ENCODE measurements at places on chromosomes 11 and 22. TPM values are rescaled to one million over a fixed set of nuclear protein-coding genes. Genes with fewer than 3 reads are reported as not detected.

DNA sequence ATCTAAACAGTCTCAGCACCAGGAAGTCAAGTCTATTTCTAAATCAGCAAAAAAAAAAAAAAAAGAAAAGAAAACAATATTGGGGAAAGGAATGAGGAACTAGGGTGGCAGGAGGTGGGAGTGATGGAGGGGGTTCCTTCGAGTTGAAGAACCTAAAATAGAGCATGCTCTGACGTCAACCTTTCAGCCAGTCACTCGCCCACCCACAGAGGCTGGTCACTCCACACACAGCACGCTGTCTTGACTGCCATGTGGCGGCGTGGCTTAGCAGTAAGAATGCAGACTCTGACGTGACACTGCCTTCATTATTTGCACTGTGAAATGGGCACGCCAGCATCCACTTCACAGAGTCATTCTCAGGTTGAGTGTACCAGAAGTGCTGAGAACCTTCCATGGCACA lies 48.3 kb downstream of the LARGE1 start:
- no peak for DNase-seq

GRCh38 chr22:50140615-50141014 lies 29.9 kb upstream of the PANX2 start:
- DNase-seq = no peak

DNA sequence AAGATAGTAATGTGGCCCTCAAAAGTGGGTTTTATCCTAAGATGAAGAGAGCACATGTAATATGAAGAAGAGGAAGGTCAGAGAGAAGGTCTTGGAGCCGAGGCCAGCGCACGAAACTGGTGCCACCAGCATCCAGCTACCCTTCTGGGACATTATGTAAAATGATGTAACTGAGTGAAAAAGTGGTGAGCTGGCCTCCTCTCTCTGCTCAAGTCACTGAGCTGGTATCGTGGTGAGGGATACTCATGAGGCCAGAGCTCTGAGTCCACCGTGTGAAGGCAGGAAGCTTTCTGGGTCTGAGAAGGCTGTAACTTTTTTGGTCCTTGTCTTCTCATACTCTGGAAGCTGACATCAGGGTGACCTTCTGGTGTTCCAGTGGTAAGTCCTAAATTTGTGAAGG lies 25.1 kb downstream of the RNF185 start:
- no peak for DNase-seq

DNA sequence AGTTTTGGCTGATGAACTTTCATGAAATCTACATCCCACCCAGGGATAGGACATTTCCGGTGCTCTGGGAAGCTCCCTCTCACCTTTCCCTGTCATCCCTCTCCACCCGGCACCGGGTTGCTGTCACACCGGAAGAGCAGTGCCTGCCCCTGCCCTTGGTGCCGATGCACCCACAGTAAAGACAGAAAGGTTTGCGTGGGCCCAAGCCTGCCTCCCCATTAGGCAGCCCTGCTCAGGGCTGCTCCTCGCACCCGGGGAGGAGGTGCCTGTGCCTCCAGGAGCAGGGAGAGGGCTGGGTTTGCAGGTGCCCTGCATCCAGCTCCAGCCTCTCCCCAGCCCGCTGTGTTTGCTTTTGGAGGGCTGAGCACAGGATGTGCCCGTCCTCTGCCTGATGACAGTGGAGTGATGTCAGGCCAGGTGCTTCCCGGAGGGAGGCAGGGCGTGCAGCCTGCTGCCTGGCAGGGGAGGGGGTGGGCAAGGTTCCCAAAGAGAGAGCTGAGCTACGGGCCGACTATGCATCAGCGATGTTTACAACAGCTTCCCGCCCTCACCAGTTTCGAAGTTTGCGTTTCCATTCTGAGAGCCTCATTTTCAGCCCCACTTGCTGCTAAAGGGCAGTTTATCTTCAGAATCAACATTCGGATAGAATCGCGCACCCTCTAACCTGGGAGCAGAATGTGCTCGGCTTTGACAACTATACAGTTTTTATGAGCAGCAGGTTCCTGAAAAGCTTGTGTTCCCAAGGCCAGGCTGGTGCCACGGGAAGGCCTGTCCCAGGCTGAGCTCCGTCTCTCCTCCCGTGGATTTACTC lies 83.2 kb upstream of the CLDN5 start:
- DNase-seq = peak; percentile 94

DNA sequence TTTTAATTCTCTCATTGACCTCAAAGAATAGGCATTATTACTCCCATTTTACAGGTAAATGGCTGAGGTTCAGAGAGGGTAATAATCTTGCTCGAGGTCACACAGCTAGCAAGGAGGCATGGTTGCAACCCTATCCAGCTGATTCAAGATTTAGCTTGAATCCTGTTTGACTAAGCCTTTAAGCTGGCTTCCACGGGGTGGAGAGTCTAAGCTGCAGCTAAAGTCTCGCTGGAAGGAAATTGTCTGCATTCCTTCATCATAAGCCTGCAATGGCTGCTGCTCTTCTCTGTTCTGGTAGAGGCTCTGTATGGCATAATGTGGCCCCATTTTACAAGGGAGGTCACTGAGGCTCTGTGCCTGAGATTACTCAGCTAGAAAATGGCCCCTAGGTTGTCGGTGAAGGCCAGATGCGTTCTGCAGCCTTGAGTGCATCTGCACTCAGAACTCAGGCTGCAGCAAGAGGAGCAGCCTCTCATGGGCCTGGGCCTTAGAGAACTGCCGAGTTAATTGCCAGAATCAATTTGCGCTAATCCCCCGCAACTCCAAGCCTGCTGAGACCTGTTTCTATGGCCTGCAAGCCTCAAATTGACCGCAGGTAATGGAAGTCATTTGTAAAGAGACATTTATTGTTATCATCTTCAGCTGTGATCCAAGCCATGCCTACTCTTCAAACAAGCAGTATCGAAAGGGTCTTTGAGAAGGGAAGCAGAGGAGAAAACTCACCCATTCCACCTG lies 44.1 kb upstream of the SEZ6L start:
- DNase-seq = no peak

DNA sequence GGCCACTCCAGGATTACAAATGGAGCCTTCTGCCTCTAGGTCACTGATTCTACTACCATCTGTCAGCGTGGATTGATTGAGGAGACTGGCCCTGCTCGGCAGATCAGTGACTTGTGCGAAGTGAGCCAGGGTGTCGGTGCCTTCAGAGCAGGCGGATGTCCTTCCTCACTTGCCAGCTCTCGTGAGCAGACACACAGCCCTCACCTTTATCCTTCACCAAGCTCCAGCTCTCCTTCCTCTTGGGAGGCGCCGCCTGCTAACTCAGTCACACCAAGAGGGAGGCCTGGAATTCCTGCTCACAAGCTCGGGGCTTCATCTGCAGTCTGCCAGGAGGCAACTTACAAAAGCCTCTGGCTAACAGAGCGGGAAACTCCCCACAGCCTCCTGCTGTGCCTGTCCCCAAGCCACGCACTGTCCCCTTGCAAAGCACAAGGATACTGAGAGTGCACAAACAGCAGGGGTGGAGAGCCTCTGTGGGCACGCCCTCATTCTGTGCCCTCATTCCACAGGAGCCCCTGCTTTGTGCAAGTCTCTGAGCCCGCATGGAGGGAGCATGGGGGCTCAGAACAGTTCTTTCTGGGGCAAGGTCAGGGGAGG lies 3.5 kb upstream of the TCF20 start:
- DNase-seq = no peak

DNA sequence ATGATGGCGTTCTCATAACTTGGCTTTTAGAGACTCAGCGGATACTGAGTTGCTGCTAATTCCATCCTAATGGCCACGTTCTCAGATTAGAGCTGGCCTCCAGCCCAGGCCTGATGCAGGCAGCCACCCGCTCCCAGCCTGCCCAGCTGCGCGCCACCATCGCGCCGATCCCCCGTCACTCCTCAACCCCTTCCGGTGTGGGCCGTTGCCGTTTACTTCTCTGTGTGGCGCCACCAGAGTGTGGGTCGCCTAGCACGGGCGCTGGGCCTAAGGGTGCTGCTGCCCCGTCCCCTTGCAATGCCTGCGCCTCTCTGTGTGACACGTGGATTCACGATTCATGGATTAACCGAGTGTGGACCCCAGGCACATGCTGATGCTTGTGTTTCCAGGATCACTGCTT lies 1116.0 kb downstream of the BRD1 start:
- DNase-seq = no peak

DNA sequence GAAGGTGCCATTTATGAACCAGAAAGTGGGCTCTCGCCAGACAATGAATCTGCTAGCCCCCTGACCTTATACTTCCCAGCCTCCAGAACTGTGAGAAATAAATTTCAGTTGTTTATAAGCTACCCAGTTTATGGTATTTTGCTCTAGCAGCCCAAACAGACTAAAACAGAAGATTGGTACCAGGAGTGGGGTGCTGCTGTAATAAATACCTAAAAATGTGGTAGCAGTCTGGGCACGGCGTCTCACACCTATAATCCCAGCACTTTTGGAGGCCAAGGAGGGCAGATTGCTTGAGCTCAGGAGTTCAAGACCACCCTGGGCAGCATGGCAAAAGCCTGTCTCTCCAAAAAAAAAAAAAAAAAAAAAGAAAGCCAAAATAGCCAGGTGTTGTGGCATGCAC lies 21.3 kb downstream of the TECTA start:
- DNase-seq = no peak

- DNase-seq = no peak
Measured at GRCh38 chr11:85776951-85777602, 33.9 kb downstream of the SYTL2 start.

- no peak for DNase-seq
Measured at GRCh38 chr11:124442847-124443246, 2.6 kb downstream of the OR8B8 start.

DNA sequence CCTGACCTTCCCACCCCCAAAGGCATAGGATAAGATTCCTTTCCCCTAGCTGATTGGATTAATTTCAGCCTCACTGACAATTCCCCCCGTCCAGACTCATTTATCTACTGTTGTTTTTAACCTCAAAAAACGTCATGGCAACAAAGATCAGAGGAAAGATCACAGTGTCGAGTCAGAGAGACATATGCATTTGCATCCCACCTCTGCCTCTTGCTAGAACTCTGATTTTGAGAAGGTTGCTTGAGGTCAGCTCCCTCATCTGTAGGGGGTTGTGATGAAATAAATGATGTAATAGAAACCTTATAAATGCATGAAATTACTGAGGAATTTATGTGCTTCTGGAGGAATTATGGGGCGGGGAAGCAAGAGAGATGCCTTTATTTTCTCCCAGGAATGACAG lies 53.3 kb upstream of the SYN3 start:
- DNase-seq = no peak

GRCh38 chr11:28137366-28137765 lies 29.2 kb downstream of the METTL15 start:
- no peak for DNase-seq

DNA sequence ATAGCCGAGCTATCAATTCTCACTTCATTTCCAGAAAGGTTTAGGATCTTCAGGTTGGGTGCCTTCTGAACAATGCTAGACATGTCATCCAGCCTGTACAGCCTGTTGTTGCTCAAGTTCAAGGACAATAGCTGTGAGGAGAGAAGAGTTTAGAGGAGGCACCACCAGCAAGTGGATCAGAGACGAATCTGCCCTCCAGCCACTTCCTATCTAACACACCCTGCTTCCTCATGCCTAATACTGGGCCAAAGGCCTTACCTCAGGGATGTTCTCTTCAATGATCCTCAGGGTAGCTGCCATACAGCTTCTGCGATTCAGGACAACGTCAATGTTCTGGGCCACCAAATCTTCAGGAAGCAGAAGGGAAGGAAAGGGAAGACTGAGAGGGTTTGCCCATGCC lies 4.2 kb downstream of the NXF1 start:
- DNase-seq = no peak

DNA sequence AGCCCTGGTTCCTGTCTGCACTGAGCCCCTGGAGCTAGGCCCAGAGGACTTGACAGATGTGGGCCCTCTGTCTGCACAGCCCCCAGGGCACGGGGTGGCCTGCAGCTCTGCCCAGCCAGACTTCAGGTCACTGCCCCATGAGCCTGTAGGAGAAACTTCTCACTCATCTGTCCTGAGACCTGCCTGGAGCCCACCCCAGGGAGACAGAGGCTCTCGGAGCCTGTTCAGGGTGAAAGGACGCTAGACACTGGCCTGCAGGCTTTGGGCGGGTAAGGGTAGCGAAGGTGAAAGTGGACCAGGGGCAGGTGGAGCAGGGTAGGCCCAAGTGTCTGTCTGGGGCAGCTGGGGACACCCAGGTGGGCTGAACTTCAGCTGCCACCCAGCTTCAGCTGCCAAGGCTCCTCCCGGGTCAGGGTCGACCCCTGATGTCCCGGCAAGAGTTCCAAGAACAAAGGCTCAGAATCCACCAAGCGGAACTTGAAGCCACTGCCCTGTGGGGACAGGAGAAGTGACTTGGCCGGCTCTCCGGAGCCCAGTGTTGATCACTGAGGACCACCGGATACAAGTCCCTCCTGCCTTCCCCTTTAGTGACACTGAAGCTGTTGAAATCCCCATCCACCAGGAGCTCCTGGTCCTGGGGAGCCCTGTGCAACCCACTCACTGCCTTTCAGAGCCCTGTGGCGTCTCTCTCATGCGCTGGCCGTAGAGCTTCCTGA lies 90.3 kb downstream of the KCNQ1 start:
- DNase-seq = no peak

GRCh38 chr11:105582497-105582896 lies 27.4 kb upstream of the GRIA4 start:
- no peak for DNase-seq

GRCh38 chr11:112049777-112050176 lies 24.0 kb downstream of the PIH1D2 start:
- DNase-seq = no peak

DNA sequence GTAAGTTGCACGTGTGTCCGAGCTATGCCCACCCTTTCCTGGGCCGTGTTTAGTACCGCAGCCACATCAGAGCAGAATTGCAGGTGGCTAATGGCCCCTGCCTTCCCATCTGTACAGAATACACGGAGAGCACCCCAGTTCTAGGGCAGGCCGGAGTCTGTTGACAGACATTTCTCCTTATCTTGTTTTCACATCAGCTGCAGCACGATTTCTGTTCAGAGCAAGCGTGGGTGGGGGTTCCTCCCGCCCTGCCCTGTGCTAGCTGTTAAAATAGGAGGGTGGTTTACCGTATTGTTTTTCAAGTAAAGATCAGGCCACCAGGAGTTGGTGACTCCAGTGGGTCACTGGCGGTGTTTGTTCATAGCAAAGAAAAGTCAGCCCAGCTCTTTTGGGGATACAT lies 41.1 kb downstream of the UBASH3B start:
- DNase-seq = no peak

GRCh38 chr11:1487091-1487850 lies 692 bp upstream of the MOB2 start:
- no peak for DNase-seq

DNA sequence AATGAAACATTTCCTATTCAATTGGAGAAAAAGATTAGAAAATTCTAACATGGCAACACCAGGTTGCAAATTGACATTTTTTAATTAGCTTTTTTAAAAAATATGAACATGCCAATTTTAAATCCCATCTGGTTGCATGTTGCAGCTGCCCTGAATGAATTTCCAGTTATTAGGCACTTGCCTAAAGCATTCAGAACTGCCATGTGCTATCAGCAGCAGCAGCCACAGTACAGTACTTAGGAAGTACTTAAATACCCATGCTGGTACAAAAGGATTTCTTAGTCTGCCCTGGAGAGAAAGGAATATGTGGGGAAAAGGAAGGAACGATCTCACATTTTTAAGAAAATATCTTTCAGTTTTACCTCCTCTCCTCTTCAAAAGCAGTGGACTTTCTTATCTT lies 46.2 kb downstream of the FAM168A start:
- no peak for DNase-seq

- no peak for DNase-seq
Measured at GRCh38 chr11:130096823-130097222, 27.1 kb downstream of the APLP2 start.

The SMPD1 gene
- total RNA-seq = 13.7 TPM

The ILK gene
- total RNA-seq = 145 TPM

The ASCL3 gene
- total RNA-seq = not detected

The ACTN3 gene
- under 0.01 TPM for total RNA-seq

The LRRN4CL gene
- 0.51 TPM for total RNA-seq

The OR51B5 gene
- total RNA-seq = not detected

The GCAT gene
- total RNA-seq = 16.9 TPM

The ACR gene
- under 0.01 TPM for total RNA-seq

The CRACR2B gene
- total RNA-seq = 12.1 TPM

The GRM5 gene
- total RNA-seq = under 0.01 TPM

Measured in dermis microvascular lymphatic vessel endothelial cell (primary cell).